Naive B cell (primary cell): ENCODE measurements at places on chromosomes 5 and 9.

DNA sequence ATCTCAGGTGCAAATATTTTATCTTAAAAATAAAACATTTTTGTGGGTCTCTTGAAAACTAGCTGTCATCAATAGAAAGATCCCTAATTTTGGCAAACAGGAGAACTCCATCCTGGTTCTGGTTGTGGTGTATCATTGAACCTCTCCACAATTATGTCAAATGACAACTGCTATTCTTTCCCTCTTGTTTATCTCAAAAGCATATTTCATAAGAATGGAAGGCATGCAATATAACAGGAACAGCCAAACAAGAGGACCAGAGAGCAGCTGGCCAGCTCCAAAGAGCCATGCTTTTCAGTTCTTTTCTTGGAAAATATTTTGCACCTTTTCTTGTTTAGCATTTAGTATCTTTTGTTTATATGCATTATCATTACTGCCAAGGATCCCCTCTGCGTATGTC lies 125.4 kb downstream of the ADAMTS6 start:
- no peak for DNase-seq
- no peaks in the 10 kb centered on the region for H3K36me3 ChIP-seq
- no peak overlapping the region for H3K4me3 ChIP-seq
- H3K27ac ChIP-seq, result no peak overlapping the region
- H3K4me1 ChIP-seq, result no peaks in the 10 kb centered on the region

DNA sequence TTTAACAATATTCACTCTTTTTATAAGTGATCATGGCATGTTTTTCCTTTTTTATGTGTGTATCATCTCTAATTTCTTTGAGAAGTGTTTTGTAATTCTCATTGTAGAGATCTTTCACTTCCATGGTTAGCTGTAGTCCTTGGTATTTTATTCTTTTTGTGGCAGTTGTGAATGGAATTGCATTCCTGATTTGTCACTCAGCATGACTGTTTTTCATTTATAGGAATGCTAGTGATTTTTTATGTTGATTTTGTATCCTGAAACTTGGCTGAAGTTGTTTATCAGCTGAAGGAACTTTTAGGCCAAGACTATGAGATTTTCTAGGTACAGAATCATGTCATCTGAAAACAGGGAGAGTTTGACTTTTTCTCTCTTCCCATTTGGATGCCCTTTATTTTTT lies 13.1 kb upstream of the SPINK13 start:
- no peaks in the 10 kb centered on the region for H3K27me3 ChIP-seq
- H3K4me1 ChIP-seq, result no peaks in the 10 kb centered on the region
- peaks cover 17% of the 10 kb centered on the region for H3K36me3 ChIP-seq
- H3K4me3 ChIP-seq, result no peak overlapping the region
- no peak for DNase-seq

DNA sequence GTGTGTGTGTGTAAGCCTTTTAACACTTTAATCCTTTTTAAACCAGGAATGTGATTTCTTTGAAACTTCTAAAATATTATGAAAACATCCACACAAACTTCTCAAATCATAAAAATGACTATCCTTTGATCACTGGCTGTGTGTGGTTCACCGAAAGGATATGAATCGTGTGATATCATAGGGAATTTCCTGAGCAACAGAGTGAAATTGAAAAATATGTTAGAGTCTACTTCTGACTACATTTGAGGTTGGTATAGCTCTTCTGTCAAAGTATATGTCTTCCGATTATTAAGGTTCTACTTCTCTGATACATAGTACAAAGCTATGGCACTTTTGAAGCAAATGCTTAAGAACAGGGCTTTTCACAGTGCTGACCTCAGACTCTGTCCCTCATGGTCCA lies 40.3 kb downstream of the RGMB start:
- peaks cover 4% of the 10 kb centered on the region for H3K27me3 ChIP-seq
- H3K4me1 ChIP-seq, result no peaks in the 10 kb centered on the region
- peaks cover 9% of the 10 kb centered on the region for H3K36me3 ChIP-seq
- H3K4me3 ChIP-seq, result no peak overlapping the region

- no peak overlapping the region for H3K4me3 ChIP-seq
- no peak for DNase-seq
- no peak overlapping the region for H3K27ac ChIP-seq
These were observed 167.2 kb downstream of the XRCC4 start for GRCh38 chr5:83244516-83244915.

- H3K4me1 ChIP-seq, result no peaks in the 10 kb centered on the region
- no peak for DNase-seq
- no peak overlapping the region for H3K27ac ChIP-seq
- H3K27me3 ChIP-seq, result peaks cover 26% of the 10 kb centered on the region
- no peaks in the 10 kb centered on the region for H3K36me3 ChIP-seq
These were observed 452.9 kb upstream of the DMAC1 start for GRCh38 chr9:8252445-8252844.

DNA sequence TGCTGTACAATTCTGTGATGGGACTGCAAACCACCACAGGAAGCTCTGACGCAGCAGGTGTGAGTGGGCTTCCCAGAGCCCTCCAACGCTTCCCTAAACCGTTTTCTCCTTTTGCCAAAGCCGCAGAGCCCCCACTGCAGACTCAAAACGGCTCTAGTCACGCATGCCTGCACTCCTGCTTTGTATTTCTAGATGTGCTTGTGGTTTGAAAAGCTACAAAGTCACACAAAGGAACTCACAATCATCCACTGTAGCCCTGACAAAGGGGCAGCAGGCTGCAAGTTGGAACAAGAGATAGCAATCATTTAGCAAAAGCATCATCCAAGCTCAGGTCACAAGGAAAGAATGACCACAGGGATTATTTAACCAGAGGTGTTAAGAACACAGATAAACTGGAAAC lies 79.3 kb downstream of the PTPN3 start:
- H3K4me1 ChIP-seq, result peaks cover 6% of the 10 kb centered on the region
- no peak overlapping the region for H3K27ac ChIP-seq
- no peak overlapping the region for H3K4me3 ChIP-seq

- no peaks in the 10 kb centered on the region for H3K27me3 ChIP-seq
- peaks cover 3% of the 10 kb centered on the region for H3K36me3 ChIP-seq
- H3K4me1 ChIP-seq, result peaks cover 11% of the 10 kb centered on the region
- no peak for DNase-seq
- no peak overlapping the region for H3K4me3 ChIP-seq
- H3K27ac ChIP-seq, result peak overlapping the region; percentile 35
These were observed 31.9 kb upstream of the IL12B start for GRCh38 chr5:159362220-159362619.

- H3K4me3 ChIP-seq, result no peak overlapping the region
- H3K36me3 ChIP-seq, result no peaks in the 10 kb centered on the region
- DNase-seq, result no peak
- H3K27me3 ChIP-seq, result peaks cover 10% of the 10 kb centered on the region
These were observed 9.8 kb upstream of the CRHBP start for GRCh38 chr5:76943006-76943405.

- no peak overlapping the region for H3K4me3 ChIP-seq
- H3K27ac ChIP-seq, result no peak overlapping the region
- DNase-seq, result no peak
- H3K4me1 ChIP-seq, result no peaks in the 10 kb centered on the region
These were observed 224.6 kb downstream of the TLE4 start for GRCh38 chr9:79796411-79796810.

- no peaks in the 10 kb centered on the region for H3K36me3 ChIP-seq
- H3K4me3 ChIP-seq, result no peak overlapping the region
- no peak overlapping the region for H3K27ac ChIP-seq
- H3K4me1 ChIP-seq, result no peaks in the 10 kb centered on the region
- DNase-seq, result no peak
These were observed 21.5 kb downstream of the MYO10 start for GRCh38 chr5:16914584-16914983.

GRCh38 chr9:112809906-112810305 lies 59.3 kb downstream of the SNX30 start:
- no peak for DNase-seq
- peaks cover under 1% of the 10 kb centered on the region for H3K27me3 ChIP-seq
- H3K36me3 ChIP-seq, result peaks cover 3% of the 10 kb centered on the region
- H3K4me3 ChIP-seq, result no peak overlapping the region
- peaks cover 16% of the 10 kb centered on the region for H3K4me1 ChIP-seq

- H3K36me3 ChIP-seq, result no peaks in the 10 kb centered on the region
- DNase-seq, result no peak
- peaks cover 42% of the 10 kb centered on the region for H3K4me1 ChIP-seq
- no peaks in the 10 kb centered on the region for H3K27me3 ChIP-seq
- H3K27ac ChIP-seq, result no peak overlapping the region
- no peak overlapping the region for H3K4me3 ChIP-seq
These were observed 133.4 kb downstream of the PALM2AKAP2 start for GRCh38 chr9:109913461-109913810.

- no peaks in the 10 kb centered on the region for H3K4me1 ChIP-seq
- peaks cover 6% of the 10 kb centered on the region for H3K27me3 ChIP-seq
- DNase-seq, result no peak
- no peak overlapping the region for H3K4me3 ChIP-seq
These were observed 65.2 kb downstream of the TMC1 start for GRCh38 chr9:72586388-72587130.

DNA sequence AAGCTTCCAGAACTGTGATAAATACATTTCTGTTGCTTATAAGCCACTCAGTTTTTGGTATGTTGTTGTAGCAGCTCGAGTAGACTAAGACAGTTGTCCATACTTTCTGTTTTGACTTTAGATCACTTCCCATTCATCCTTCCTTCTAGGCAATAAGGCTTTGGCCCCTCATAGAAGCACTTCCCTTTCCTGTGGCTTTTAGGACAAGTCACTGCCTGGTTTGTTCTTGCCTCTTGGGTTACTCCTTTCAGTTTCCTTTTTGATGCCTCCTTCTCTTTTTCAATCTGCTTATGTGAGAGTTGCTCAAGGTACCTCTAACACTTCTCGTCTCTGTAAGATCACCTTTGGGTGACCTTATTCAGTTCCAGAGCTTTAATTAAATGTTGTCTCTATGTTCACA lies 72.4 kb upstream of the NTRK2 start:
- no peak for DNase-seq
- H3K4me1 ChIP-seq, result peaks cover 6% of the 10 kb centered on the region
- no peaks in the 10 kb centered on the region for H3K36me3 ChIP-seq
- no peaks in the 10 kb centered on the region for H3K27me3 ChIP-seq
- H3K27ac ChIP-seq, result no peak overlapping the region

DNA sequence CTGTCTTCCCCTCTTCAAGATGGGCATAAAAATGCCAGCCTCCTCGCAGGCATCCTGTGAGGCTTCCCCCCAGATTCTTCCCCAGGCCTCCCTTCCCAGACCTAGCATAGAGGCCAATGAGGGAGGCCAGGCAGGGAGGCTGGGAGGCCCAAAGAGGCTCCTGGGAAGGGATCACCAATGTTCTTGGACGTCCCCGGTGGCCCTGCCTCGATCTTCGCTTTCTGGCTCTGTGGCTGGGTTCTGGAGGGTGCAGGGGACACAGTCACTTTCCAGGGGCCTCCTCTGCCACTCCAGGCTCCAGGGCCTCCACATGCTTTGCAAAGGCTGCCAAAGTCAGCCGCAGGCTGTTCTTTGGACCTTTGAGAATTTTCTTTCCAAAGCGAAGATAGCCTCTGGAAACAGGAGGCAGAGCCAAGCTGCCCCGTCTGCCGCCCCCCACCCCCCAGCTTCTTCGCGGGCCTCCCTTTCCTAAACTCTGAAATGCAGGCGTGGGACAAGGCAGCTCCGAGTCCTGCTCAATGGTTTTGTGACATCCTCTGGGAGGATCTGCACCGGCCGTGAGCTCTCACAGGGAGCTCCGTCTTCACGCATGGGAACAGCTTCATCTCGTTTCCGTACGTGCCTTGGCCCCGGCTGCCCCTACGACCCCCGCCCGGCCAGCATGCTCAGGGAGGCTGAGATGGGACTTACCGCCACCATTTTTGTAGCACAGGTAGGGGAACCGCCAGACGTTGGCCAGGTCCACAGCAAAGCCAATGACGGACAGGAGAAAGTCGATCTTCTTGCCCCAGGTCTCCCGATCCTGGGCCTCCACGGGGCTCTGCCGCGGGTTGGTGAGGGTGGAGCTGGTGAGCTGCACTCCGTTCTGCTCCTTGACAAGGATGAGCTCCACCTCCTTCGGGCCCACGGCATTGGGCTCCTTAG lies 2.8 kb downstream of the SLC6A3 start:
- peaks cover 4% of the 10 kb centered on the region for H3K36me3 ChIP-seq
- peaks cover 40% of the 10 kb centered on the region for H3K27me3 ChIP-seq
- no peak for DNase-seq

DNA sequence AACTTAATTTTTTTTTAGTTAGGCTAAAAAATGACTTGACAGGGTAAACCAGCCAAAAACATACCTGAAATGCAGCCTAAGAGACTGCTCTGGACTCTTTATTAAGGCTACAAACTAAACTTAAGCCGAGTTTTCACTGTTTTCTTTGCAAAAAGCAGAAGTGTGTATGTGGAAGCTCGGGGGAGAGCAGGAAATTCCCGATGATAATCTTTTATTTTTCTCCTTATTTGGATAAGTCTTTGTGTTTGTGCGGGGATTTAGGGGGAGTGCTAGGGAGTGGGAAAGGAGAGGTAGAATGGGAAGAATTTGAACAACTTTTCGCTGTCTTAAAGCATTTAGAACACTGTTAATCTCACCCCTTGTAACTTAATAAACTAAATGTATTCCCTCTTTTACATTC lies 30.7 kb upstream of the GPR21 start:
- H3K27me3 ChIP-seq, result no peaks in the 10 kb centered on the region
- H3K36me3 ChIP-seq, result peaks cover 22% of the 10 kb centered on the region
- H3K4me1 ChIP-seq, result no peaks in the 10 kb centered on the region
- no peak overlapping the region for H3K4me3 ChIP-seq
- no peak overlapping the region for H3K27ac ChIP-seq
- no peak for DNase-seq

GRCh38 chr9:23375511-23375910 lies 450.5 kb downstream of the ELAVL2 start:
- H3K36me3 ChIP-seq, result no peaks in the 10 kb centered on the region
- no peak for DNase-seq
- H3K27me3 ChIP-seq, result no peaks in the 10 kb centered on the region
- H3K27ac ChIP-seq, result no peak overlapping the region
- no peak overlapping the region for H3K4me3 ChIP-seq

- no peak overlapping the region for H3K4me3 ChIP-seq
- no peak for DNase-seq
- H3K27me3 ChIP-seq, result peaks cover 2% of the 10 kb centered on the region
- H3K4me1 ChIP-seq, result peaks cover 14% of the 10 kb centered on the region
- H3K27ac ChIP-seq, result peak overlapping the region; percentile 21
These were observed 6.5 kb downstream of the SPAAR start for GRCh38 chr9:35915681-35916294.

DNA sequence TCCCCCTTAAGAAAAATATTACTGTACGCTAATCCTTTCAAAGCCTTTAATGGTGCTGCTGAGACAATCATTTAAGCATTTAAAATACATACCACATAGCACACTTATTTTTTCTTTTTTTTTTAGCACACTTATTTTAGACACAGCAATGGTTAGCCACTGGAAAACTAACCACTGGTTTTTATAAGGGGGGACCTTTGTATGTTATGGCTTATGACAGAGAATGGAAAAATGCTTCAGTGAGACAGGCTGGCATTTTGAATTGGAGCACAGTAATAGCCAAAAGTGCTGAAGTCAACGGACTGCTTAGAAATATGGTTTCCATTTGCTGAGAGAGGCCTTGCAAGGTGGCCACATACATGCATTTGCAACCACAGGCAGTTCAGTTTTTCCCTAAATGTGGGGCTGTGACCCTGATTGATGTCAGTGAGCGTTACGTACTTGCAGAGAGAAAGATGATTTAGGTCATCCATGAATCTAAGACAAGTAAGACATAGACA lies 28.5 kb downstream of the AOPEP start:
- peaks cover 4% of the 10 kb centered on the region for H3K4me1 ChIP-seq
- no peak overlapping the region for H3K4me3 ChIP-seq
- no peak overlapping the region for H3K27ac ChIP-seq

- no peak for DNase-seq
- H3K27ac ChIP-seq, result no peak overlapping the region
- peaks cover 8% of the 10 kb centered on the region for H3K4me1 ChIP-seq
- no peaks in the 10 kb centered on the region for H3K36me3 ChIP-seq
- H3K27me3 ChIP-seq, result no peaks in the 10 kb centered on the region
These were observed 2.3 kb upstream of the INIP start for GRCh38 chr9:112720113-112720780.

- DNase-seq, result no peak
- no peaks in the 10 kb centered on the region for H3K36me3 ChIP-seq
- no peak overlapping the region for H3K4me3 ChIP-seq
These were observed 370.9 kb downstream of the PLK2 start for GRCh38 chr5:58088941-58089340.
